ENCODE measurements at places on chromosomes 5 and 9.

DNA sequence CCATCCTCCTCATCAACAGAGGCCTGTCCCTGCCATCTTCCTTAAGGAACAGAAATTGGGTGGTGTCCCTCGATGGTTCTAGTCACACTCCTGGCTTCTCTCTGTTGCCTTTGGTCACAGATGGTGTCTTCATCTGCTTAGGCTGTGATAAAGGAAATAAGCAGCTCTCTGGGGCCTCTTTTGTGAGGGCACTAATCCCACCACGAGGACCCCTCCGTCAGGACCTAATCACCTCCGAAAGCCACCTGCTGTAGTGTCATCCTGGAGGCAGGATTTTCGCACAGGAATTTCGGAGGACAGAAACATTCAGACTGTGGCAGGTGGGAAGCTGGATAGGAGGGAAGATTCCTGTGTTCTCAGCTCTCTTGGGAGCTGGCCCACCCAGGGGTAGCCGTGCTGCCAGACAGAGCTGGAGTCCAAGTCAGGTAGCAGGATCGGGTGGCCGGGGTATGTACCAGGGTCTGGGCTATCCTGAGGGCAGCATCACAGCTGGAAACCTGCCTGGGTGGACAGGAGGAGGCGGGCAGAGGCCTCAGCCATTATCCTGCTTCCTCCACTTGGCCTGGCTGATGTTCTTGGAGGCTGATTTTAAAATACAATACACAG lies 59.5 kb downstream of the ANKRD33B start:
- DNase-seq, result no peak

GRCh38 chr9:130073373-130073772 lies 19.7 kb downstream of the GPR107 start:
- no peak for DNase-seq

DNA sequence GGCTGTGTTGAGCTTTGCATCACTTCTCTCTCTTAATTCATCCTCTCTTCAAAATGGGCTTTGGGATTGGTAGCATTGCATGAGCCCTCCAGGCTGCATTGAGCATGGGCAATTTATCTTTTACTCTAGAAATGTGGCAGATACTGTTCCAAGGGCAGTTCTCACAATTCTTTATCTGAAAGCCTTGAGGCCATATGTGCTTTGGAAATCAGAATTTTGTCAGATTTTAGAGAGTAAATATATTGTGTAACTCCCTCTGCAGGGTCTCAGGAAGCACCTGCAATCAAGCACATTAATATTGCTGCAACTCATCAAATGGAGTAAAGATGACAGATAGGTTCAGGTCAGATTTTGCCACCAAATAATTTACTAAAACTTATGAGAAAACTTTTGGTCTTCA lies 17.6 kb downstream of the ALDOB start:
- no peak for DNase-seq

- DNase-seq, result no peak
These were observed 64.5 kb upstream of the PPARGC1B start for GRCh38 chr5:149665416-149666175.

GRCh38 chr9:84397822-84398221 lies 57.3 kb upstream of the SLC28A3 start:
- no peak for DNase-seq

DNA sequence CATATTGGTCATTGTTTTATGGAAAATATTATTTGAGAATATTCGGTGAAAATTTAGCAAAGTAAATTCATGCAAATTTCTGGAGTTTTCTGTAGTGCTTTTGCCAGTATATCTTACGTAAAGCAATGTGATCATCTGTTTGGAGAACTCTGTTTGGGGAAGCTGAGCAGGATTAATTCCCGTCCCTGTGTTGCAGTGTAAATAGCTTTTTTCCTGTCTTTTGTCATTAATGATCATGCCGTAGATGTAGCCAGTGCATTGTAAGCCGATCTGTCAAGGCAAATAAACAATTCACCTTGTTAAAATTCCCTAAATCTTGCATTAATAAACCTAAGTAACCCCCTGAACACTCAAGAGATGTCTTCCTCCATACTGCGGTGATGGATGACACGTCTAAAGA lies 39.2 kb downstream of the PPIC start:
- no peak for DNase-seq

DNA sequence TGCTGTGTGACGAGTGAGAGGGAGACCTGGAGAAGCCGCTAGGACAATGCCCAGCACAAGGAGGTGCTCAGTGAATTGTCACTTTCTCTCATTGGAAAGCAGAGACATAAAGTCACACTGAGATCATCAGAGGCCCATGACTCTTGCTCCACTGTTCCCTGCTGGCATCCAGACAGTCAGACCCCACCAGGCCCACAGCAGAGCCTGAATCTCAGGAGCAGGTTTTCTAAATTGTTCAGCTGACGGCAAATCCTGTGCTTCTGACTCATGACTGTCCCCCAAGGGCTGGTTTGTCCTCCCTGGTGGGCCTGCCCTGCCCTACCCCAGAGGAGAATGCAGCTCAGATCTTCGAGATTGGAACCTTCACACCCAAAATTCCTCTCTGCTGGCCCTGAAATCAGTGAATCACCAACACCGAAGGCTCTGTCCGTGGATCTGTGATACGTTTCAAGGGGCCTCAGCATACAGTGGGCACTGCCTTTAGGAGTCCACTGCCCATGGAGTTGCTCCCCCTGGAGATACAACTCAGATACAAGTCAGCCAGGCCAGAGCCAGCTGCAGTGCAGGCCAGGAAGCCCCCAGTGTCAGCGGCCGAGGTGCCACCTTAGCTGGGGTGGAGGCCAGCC lies 2.7 kb downstream of the PTGES start:
- no peak for DNase-seq

DNA sequence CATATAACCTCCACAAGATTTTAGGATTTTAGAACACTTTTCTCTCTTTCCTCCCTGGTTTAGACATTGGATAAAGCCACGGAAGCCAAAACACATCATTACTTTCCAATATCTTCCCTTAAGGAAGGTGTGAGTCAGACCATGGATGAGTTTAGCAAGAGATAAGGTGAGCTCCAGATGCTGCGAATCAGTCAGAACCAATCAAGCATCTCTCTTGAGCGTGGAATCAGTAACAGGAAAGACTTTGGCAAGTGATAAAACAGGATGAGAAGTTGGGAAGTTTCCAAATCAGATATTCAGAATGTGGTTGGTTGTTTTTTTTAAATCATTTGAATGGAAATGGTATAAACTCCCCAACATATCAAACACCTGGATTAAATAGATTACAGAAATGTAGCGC lies 397.8 kb downstream of the EFNA5 start:
- DNase-seq, result no peak

- DNase-seq, result no peak
These were observed 56.5 kb downstream of the ADAMTS2 start for GRCh38 chr5:179288809-179289185.

DNA sequence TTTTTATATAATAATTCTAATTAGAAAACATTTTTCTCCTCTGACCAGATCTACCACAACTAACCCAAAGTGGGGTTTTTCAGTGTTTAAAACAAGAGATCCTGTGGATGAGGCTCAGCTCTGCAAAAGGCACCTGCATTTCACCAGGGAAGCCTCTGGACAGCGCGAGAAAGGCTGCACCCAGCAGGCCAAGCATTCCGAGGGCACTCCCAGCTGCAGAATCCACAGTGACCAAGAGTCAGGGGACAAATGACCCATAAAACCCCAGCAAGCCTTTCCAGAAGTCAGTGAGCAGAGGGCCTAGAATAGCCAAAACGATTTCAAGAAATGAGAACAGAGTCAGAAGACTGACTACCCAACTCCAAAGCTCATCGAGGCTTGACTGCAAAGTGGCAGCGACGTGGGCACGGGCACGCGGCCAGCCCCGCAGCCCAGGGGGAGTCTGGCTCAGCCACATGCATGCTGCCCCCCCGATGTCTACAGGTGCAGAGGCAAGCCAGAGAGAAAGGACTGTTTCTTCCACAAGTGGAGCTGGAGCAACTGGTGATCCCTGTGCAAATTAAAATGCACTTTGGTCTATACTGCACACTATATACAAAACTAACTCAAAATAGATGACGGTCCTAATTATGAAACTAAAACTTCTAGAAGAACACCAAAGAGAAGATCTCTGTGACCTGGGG lies 26.2 kb downstream of the TPPP start:
- no peak for DNase-seq

- DNase-seq, result no peak
These were observed 1350.1 kb upstream of the ACO1 start for GRCh38 chr9:31034311-31034710.

DNA sequence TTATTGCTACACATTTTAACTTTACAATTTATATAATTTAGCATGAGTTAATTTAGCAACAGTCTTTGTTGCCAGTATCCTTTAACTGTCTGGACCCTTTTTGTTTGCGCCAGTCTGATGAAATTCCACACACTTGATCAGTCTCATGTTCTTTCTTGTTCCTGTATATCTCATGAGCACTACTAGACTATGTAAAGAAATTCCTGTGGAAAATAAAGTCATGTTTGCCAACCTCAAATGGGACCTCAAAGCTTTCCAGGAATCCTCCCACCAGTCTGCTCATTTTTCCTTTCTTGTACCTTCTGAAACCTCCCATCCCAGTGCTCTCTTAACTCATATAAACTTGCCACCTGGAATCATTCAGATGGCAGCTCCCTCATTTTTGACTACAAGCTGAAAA lies 8.0 kb downstream of the DMXL1 start:
- DNase-seq, result no peak

- no peak for DNase-seq
These were observed 756 bp downstream of the VAV2 start for GRCh38 chr9:133991214-133991921.

- DNase-seq, result no peak
These were observed 2.1 kb upstream of the TRMO start for GRCh38 chr9:97924386-97924785.

GRCh38 chr9:21477466-21477865 lies 4.6 kb downstream of the IFNE start:
- no peak for DNase-seq

DNA sequence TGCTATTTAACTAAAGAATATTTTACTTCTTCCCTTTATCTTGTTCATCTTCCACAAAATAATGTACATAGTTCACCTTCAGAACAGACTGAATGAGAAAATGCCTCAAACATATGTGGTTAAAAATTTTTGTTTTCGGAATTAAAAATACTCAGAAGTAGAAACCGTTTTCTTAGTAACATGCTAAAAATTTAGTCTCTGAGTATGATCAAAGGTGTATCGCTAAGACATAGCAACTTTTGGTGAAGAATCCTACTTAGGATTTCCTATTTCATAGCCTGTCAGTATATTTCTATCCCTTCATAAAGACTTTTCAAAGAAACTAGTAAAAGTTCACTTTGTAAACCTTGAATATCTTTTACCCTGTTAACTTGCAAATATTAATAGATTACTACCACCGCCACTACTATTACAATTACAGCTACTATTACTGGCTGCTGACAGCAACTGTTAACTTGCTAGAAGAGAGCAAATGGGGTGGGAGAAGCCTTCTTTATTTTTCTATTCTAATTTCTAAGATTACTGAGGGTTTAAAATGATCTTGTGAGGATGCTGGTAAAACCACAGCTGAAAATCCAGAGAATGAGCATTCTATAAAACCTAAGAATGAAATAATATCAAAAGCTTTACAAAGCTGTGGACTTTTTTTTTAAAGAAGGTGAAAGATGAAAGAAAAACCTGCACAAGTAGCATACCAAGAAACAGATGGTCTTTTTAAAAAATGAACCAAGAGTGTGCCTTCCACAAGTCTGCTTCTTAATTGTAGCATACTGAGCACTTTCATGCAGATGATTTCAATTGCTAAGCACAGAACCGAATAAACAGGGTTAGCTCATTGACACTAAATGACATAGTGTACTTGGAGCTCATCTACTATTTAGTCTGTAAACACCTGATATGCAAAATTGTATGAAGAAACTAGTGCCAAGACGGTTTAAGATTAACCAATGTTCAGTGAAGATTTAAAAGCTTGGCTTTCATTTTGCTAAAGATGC lies 246.3 kb upstream of the EFNA5 start:
- no peak for DNase-seq

DNA sequence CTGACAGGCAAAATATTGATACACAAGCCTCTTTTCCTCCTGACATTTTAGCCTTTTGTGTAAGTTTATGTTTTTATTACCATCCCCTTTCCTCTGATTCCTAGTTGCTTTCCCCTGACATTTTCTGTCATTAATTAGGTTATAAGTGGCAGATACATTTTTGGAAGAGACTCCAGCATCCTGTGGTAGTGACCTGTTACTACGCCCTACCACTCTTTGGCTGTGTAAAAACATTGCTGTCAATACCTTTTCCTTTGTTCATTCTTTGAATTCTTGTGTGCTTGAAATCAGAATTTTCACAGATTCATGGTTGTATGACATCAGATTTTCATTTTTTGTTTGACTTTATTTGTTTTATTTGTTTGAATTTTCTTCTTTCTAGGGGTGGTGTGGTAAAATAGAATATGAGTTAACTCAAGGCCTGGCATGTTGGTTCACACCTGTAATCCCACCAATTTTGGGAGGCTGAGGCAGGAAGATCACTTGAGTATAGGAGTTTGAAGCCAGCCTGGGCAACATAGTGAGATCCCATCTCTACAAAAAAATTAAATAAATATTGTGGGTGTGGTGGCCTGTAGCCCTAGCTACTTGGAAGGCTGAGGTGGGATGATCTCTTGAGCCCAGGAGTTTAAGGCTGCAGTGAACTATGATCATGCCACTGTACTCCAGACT lies 43.4 kb downstream of the UBE2R2 start:
- DNase-seq, result no peak

DNA sequence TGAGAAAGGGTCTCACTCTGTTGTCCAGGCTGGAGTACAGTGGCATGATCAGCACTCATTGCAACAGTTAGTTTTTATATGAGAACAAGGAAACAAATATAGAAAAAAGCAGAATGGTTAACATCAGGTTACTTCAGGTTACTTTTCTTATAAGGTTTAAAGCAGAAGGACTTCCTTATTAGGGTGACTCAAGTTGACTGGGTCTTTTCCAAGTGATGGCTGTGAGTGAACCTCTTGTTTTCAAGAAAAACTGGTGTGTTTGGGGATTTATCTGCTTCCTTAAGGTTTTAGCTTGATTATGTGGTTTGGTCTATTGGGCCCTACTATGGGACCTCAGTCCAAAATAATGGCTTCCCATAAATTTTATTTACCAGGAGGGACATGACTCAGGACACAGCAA lies 99.2 kb downstream of the ARRDC3 start:
- no peak for DNase-seq

GRCh38 chr9:15248621-15249020 lies 58.4 kb downstream of the TTC39B start:
- no peak for DNase-seq

DNA sequence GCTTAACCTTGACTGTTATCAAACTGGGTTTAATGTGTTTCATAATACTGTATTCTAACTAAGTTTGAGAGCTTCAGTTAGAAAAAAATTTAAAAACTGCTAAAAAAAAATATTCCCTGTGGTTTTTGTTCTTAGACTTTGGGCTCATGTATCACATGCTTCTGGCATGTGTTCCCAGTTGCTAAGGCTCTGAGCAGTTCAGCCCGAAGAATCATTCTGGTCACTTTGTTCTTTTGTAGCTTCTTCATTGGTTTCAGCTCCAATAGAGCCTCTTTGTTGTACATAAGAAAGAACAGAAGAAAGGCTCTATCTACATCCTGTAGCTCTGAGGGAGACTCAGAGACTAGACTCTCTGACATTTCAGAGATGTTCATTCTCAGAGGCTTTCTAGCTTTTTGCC lies 25.6 kb downstream of the KCNN2 start:
- DNase-seq, result no peak

GRCh38 chr5:159040181-159040580 lies 59.5 kb downstream of the EBF1 start:
- DNase-seq, result no peak
